ENCODE measurements at places on chromosomes 5 and 9.

DNA sequence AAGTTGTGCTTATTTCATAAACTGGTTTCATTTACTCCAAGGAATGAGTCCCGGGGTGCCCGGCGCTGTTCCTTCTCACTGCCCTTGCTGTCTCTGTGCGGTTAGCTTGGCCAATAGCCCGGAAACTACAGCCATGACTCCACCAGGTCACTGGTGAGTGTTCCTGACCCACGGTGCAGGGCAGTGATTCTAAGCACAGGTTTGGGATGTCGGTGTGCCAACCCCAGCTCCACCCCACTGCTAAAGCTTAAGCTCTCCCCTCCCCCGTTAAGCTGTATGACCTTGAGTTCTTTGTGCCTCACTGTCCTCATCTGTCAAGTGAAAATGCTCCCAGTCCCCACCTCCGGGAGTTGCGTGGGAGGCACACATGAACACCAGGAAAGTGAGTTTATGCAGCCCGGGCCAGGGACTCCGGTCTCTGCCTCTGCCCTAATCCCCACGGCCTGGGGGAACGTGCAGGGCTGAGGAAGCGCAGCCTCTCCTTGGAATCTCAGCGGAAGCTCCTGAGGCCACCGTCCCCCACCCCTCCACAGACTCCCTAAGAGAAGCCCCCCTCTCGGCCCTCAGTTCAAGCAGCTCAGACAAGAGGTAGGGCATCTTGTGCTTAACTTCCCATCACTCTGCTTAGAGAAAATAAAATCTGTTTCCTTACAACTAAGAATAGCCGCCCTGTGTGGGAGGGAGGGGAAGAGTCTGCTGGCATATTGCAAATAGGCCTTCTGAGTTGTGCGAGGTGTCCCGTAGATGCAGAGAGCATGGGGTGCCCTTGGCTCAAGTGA, 92.0 kb upstream of the RAI14 start:
- no peaks in the 10 kb centered on the region for H3K27me3 ChIP-seq
- peak; percentile 75 for DNase-seq
- H3K27ac ChIP-seq = no peak overlapping the region
- no peaks in the 10 kb centered on the region for H3K36me3 ChIP-seq
- peaks cover 4% of the 10 kb centered on the region for H3K4me1 ChIP-seq
- H3K4me3 ChIP-seq = no peak overlapping the region

DNA sequence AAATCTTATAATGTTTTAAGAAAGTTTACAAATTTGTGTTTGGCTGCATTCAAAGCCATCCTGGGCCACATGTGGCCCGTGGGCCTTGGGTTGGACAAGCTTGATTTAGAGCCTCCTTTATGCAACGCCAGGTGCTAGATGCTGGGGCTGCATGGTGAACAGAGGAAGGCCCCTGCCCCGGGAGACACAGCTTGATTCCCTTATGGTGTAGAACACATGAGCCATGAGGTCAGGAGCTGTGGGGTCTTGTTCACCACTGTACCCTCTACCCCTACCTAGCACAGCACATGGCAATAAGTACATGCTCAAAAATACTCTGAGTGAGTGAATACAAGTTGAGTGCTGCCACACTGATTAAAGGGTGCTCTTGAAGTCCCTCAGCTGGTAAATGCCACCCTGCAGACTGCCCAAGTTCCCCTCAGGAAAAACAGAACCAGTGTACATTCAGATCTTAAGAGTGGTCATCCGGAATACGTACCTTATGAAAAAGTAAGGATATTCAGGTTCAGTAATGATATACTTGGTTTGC, 71.9 kb downstream of the ARRDC3 start:
- no peaks in the 10 kb centered on the region for H3K36me3 ChIP-seq
- H3K4me3 ChIP-seq = no peak overlapping the region
- peaks cover 19% of the 10 kb centered on the region for H3K4me1 ChIP-seq
- no peak for DNase-seq
- H3K27ac ChIP-seq = peak overlapping the region; percentile 84

DNA sequence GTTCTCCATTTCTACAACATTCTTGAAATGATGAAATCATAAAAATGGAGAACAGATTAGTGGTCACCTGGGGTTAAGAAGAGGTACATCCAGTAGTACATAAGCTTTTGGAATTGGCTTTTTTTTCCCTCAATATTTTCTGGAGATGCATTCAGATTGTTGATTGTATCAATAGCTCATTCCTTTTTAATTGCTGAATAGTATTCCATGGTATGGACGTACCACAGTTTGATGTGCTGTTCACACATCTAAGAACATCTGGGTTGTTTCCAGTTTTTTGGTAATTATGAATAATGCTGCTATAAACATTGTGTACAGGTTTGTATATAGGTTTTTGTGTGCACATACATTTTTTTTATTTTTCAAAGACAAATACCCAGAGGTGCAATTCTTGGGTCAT, 130.0 kb downstream of the PPP2R2B start:
- no peak overlapping the region for H3K4me3 ChIP-seq
- no peaks in the 10 kb centered on the region for H3K27me3 ChIP-seq
- no peaks in the 10 kb centered on the region for H3K4me1 ChIP-seq
- H3K36me3 ChIP-seq = no peaks in the 10 kb centered on the region
- H3K27ac ChIP-seq = no peak overlapping the region

DNA sequence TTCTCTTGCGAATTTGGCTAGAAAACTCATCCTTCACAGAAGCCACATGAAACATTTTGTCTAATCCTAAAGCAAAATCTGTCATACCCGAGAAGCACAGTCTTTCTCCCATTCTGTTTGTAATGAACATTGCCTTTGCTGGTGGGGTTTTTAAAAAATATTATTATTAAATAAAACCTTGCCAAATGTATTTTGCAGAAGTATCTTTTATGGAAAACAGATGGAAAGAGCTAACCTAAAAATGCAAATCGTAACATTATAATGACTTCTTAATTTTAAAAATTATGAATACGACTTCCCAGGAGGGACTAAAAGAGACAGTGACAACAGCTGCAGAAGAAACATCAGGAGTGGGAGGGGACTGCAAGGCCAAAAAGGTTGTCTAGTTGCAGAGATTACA, 246.3 kb upstream of the TAS2R1 start:
- H3K4me1 ChIP-seq = no peaks in the 10 kb centered on the region
- no peak overlapping the region for H3K4me3 ChIP-seq
- DNase-seq = no peak
- no peaks in the 10 kb centered on the region for H3K36me3 ChIP-seq
- no peak overlapping the region for H3K27ac ChIP-seq

DNA sequence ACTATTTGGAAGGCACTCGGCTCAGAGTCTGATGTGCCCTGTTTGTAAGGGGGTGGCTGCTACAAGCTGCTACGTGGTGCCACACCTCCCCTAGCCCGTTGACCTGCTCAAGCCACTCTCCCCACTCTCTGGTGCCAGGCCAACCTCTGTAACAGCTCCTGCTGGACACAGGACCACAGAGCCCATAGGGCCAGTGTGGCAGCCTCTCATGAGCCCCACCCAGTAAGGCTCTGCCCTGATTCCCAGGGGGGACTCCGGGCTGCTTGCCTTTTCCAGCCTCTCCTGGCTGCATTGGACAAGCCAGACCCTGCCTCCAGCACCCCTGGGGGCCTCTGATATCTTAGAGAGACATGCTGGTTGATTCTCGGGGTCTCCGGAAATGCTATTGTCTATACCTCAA, 53.3 kb upstream of the ANGPTL2 start:
- H3K4me1 ChIP-seq = no peaks in the 10 kb centered on the region
- no peak overlapping the region for H3K27ac ChIP-seq
- no peak overlapping the region for H3K4me3 ChIP-seq
- no peak for DNase-seq
- no peaks in the 10 kb centered on the region for H3K36me3 ChIP-seq

DNA sequence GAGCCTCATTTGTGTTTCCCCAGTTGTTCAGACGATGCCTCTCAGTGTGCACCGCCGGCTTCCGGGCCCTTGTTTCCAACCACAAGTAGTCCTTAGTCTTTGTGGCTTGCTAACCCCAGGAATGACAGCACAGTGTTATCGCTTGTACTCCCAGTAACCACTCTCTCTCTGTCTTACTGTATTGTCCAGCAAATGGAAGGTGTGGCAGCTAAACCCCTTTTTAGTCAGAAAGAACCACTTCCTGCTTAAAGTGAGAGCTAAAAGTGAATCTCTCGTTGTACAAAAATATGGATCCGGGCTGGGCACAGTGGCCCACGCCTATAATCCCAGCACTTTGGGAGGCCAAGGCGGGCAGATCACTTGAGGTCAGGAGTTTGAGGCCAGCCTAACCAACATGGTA, 61.3 kb downstream of the ENC1 start:
- no peaks in the 10 kb centered on the region for H3K27me3 ChIP-seq
- no peak overlapping the region for H3K4me3 ChIP-seq
- no peak for DNase-seq
- no peak overlapping the region for H3K27ac ChIP-seq
- H3K4me1 ChIP-seq = peaks cover 17% of the 10 kb centered on the region

DNA sequence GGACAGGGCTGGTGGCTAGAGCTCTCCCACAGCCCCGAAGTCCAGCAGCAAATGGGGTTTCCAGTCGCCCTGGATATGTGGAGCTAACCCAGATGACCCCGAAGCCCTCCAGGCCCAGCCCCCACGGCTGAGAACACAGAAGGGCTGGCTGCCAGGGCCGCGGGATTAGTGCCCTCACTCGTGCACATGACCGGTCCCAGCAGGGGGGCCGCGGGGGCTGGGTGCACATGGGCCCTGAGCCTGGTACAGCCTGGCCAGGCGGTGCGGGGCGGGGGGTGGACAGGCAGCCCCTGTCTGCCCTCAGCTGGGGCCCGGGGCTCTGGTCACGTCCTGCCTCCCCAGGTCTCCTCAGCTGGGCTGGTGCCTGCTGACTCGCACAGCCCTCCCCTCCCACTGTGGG, 5.9 kb downstream of the SSNA1 start:
- H3K27ac ChIP-seq = no peak overlapping the region
- no peak for DNase-seq
- no peak overlapping the region for H3K4me3 ChIP-seq
- H3K4me1 ChIP-seq = peaks cover 9% of the 10 kb centered on the region

GRCh38 chr9:107730666-107731065, 241.1 kb upstream of the KLF4 start:
- peaks cover 12% of the 10 kb centered on the region for H3K4me1 ChIP-seq
- no peak overlapping the region for H3K27ac ChIP-seq
- no peaks in the 10 kb centered on the region for H3K27me3 ChIP-seq
- no peak for DNase-seq
- no peak overlapping the region for H3K4me3 ChIP-seq

GRCh38 chr9:79185866-79186265, 385.9 kb upstream of the TLE4 start:
- no peaks in the 10 kb centered on the region for H3K36me3 ChIP-seq
- no peak overlapping the region for H3K27ac ChIP-seq

DNA sequence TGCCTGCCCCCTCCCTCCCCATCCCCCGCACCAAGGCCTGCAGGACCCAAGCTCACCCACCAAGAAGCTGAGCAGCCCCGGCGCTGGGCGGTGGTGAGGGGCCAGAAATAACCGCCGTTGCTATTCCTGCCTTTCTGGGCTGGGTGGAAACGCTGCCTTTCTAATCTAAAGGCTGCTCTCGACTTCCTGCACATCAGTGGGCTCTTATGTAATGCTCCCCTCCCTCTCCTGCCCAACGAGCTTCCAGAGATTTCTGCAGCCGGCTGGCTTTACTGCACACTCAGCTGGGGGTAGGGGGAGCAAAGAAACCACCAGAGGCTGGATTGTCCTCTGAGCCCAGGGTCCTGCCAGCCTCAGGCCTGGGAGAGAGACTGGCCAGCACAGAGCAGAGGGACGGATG, 6.9 kb upstream of the EGR1 start:
- peaks cover 6% of the 10 kb centered on the region for H3K4me1 ChIP-seq
- no peak overlapping the region for H3K4me3 ChIP-seq

GRCh38 chr9:74277532-74277931, 219.6 kb upstream of the RORB start:
- no peaks in the 10 kb centered on the region for H3K27me3 ChIP-seq
- H3K36me3 ChIP-seq = no peaks in the 10 kb centered on the region

GRCh38 chr5:61307611-61308010, 24.4 kb upstream of the ZSWIM6 start:
- no peaks in the 10 kb centered on the region for H3K36me3 ChIP-seq
- peaks cover 33% of the 10 kb centered on the region for H3K4me1 ChIP-seq
- H3K27me3 ChIP-seq = no peaks in the 10 kb centered on the region
- DNase-seq = no peak

DNA sequence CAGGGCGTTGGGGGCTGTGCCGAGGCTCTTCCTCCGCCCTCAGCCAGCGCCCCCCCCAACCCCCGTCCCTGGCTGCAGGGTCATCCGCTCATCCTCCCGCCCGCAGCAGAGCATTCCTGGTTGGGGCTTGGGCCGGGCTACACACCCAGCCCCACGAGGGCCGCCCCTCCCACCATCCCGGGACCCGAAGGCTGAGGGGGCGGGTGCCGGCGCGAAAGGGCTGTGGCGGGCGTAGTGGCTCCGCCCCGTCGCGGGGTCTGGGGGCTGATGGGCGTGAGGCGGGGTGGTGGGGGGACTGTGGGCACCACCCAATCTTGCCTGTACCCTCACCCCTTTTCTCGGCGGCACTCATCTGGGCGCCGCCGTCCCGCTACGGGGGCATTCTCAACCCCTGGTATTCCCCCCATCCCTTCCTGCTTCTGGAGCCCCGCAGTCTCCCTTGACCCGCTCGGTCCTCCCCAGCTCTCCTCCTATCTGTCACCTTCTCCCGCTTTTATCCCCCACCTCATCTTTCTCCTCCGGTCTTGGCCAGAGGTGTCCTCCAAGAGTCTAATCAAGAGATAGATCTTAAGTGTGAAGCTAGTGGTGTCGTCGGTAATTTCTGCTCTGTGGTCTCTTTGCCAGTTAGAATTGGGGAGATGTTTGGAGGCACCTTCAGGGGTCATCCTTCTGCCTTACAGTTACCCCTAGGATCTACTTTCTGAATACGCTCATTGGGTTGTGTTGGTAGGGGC, 1.6 kb downstream of the FER start:
- no peaks in the 10 kb centered on the region for H3K27me3 ChIP-seq
- peak overlapping the region; percentile 96 for H3K27ac ChIP-seq
- no peaks in the 10 kb centered on the region for H3K36me3 ChIP-seq

- no peaks in the 10 kb centered on the region for H3K36me3 ChIP-seq
- no peak for DNase-seq
- H3K4me3 ChIP-seq = no peak overlapping the region
- H3K4me1 ChIP-seq = no peaks in the 10 kb centered on the region
- no peak overlapping the region for H3K27ac ChIP-seq
These were observed 48.9 kb downstream of the CFAP90 start for GRCh38 chr5:7801891-7802614.

- H3K36me3 ChIP-seq = no peaks in the 10 kb centered on the region
- no peaks in the 10 kb centered on the region for H3K4me1 ChIP-seq
- H3K27ac ChIP-seq = no peak overlapping the region
- no peak overlapping the region for H3K4me3 ChIP-seq
- DNase-seq = no peak
- H3K27me3 ChIP-seq = no peaks in the 10 kb centered on the region
These were observed 250.1 kb downstream of the PBX3 start for GRCh38 chr9:125997196-125997823.

DNA sequence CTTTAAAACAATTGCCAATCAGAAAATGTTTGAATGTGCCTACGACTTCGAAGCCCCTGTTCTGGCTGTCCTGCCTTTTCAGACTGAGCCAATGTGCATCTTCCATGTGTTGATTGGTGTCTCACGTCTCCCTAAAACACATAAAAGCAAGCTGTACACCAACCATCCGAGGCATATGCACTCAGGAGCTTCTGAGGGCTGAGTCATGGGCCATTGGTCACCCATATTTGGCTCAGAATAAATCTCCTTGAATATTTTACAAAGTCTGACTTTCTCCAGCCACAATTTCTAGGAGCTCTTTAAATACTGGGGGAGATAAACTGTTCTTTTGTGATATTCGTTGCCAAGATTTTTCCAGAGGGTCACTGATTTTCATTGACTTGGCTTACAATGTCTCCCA, 53.9 kb downstream of the C9orf57 start:
- no peak overlapping the region for H3K27ac ChIP-seq
- no peaks in the 10 kb centered on the region for H3K36me3 ChIP-seq
- no peaks in the 10 kb centered on the region for H3K27me3 ChIP-seq

GRCh38 chr9:3507395-3508077, 18.3 kb downstream of the RFX3 start:
- no peaks in the 10 kb centered on the region for H3K36me3 ChIP-seq
- DNase-seq = no peak
- H3K27me3 ChIP-seq = no peaks in the 10 kb centered on the region
- H3K4me1 ChIP-seq = no peaks in the 10 kb centered on the region

Data from fibroblast of lung (primary cell).